ENCODE measurements at places on chromosomes 12 and 14. TPM values are rescaled to one million over a fixed set of nuclear protein-coding genes. Genes with fewer than 3 reads are reported as not detected.

The CLEC12A gene
- 2.3 TPM for total RNA-seq

- no peak for DNase-seq
Observed at GRCh38 chr12:114864837-114865551, 181.0 kb upstream of the TBX3 start.

The RBMS2 gene
- total RNA-seq: 49.4 TPM

GRCh38 chr14:58771016-58771415 is 133.3 kb downstream of the DACT1 start:
- no peak for DNase-seq

The ACRBP gene
- 2.3 TPM for total RNA-seq

DNA sequence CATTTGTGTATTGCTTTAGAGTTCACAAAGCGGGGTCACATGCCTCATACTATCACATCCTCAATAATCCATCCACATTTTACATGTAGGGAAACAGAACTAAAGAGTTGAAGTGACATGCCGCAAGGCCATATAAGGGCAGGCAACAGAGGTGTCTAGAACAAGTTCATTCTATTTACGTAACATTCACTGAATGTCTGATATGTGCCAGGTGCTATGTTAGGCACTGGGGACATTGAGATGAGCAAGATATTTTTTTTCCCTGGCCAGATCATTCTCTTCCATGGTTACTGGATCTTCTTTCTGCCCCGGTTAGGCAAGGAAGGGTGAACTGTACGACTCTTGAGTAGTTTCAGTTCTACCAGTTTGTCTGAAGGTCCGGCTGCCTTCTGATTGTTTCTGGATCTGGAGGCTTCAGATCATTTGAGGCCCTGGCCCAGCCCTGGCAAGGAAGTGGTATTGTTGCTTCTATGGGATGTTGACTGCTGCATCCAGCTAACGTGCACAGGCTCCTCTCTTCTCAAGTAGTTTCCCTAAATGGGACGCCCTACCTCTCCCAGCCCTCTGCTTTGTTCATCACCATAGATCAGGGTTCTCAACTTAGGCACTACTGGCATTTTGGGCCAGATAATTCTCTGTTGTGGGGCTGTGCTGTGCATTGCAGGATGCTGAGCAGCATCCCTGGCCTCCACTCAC is 12.1 kb downstream of the GPATCH2L start:
- DNase-seq: no peak

The INSM2 gene
- not detected for total RNA-seq

DNA sequence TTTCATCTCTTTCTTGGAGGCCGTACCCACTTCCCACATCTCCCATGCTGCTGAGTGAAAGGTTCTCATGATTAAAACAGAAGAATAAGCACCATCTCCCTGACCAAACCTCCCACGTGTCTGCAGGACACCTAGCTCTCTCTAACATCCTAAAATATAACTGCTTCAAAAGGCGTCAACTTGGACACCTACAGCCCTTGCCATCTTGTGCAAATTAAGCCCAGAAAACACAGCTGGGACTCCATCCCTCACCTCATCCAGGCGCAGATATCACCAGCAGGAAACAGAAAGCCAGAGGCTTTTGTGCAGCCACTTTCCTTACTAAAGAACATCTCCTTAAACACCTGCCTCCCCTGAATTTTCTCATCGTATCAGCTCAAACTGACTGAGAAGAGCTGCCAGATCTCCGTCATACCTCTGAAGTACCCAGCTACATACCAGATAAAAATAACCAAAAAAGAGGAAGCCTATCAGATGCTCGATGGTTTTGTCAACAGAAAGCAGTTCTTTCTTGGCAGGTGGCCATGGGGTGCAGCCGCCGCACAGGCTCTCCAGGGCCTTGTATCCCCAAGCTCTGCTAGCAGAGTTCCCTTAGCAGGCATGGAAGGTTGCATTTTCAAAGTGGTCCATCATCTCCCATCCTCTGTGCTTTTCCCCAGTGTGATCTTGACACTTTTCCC is 28.8 kb downstream of the MAP3K9 start:
- peak; percentile 50 for DNase-seq

- no peak for DNase-seq
Observed at GRCh38 chr14:22492622-22493542, 96.1 kb downstream of the DAD1 start.

The TRMT5 gene
- 21.8 TPM for total RNA-seq

DNA sequence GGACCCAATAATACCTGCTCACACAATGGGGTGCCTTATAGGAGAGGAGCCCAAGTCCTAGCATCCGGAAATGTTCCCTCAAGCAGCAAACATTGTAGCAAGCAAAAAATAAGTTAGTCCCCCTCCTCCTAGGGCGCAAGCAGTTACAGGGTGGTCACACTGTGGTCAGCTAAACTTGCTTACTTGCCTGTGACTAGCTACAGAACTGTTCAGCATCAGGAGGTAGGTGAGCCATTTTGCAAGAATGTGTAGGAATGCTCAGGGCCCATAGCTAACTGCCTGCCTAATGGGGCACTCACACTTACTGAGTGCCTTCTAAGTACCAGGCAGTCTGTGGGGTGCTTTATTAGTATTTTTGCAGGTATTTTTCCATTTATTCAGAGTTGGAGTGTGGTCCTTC is 154.6 kb upstream of the GRIN2B start:
- DNase-seq: no peak

DNA sequence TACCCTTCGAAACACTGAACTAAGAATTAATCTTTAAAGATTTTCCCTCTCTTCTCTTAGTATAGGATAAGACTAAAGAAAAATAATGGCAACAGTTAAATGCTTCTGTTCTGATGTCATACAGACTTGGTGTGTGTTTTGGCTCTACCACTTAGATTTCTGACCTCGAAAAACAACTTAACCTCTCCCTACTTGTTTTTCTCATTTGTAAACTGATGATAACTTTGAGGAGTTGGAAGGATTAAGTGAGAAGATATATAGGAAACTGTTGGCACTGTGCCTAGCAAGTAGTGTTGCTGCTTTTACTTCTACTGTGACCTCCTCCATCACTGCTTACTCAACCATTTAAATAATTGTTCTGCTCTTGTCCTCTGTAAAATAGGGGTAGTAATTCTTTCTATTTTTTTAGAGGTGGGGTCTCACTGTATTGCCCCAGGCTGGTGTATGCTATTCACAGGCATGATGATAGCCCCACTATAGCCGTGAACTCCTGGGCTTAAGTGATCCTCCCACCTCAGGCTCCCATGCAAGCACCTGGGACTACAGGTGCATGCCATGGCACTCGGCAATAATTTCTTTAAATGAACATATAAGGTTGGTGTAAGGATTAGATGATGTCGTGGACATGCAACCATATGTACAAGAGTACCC is 22.4 kb downstream of the PALS1 start:
- no peak for DNase-seq
